Sciatic nerve (tissue), 2 donors: ENCODE measurements at places on chromosomes 11 and 22.

GRCh38 chr22:33883561-33883960 is 36.7 kb downstream of the LARGE1 start:
- no peak for DNase-seq

DNA sequence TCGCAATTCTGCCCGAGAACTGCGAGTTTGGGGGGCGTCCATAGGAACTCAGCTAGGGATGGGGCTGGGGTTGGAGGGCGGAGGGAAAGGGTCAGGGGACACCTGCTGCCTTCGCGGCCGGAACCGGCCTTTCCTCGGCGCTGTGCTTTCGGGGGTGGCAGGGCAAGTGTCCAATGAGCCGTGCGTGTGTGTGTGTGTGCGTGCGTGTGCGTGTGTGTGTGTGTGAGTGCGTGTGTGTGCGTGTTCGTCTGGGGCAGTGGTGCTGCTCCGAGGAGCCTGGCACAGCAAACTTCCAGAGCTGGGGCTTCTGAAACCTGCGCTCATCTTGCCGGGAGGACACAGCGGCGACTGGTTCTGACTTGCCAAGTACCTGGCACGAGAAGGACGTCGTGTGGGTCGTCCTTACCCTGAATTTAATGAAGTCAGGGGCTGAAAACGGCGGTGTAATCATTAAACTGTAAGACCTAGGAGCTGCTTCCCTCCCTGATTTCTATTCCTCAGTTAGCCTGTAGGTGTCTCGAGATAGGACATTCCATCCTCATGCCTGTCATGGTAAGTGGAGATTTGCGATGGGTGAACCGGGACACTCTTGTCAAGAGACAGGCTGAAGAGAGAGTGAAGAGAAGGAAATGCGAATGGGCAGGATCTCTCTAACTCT is 27.0 kb upstream of the AMOTL1 start:
- peak; percentile 63 for DNase-seq

- no peak for DNase-seq
Observed at GRCh38 chr11:96357794-96358193, 14.8 kb upstream of the MAML2 start.

- DNase-seq, result no peak
Observed at GRCh38 chr11:35042913-35043312, 96.1 kb upstream of the CD44 start.

GRCh38 chr22:37362621-37363020 is 64.7 kb downstream of the ELFN2 start:
- no peak for DNase-seq

GRCh38 chr11:1156506-1157340 is 1.0 kb upstream of the MUC5AC start:
- DNase-seq, result no peak
